ENCODE measurements at places on chromosomes 2 and 18. TPM values are rescaled to one million over a fixed set of nuclear protein-coding genes. Genes with fewer than 3 reads are reported as not detected.

- no peak for DNase-seq
These were observed 23.0 kb upstream of the CEP68 start for GRCh38 chr2:65033178-65033577.

GRCh38 chr18:54957296-54957832, 1.9 kb downstream of the CCDC68 start:
- DNase-seq: no peak

Gene EMILIN1
- total RNA-seq: 45.4 TPM

Gene CD28
- 0.58 TPM for total RNA-seq

- DNase-seq: no peak
These were observed 279.6 kb downstream of the ZNF804A start for GRCh38 chr2:184877909-184878308.

Gene BCS1L
- total RNA-seq: 31.7 TPM

DNA sequence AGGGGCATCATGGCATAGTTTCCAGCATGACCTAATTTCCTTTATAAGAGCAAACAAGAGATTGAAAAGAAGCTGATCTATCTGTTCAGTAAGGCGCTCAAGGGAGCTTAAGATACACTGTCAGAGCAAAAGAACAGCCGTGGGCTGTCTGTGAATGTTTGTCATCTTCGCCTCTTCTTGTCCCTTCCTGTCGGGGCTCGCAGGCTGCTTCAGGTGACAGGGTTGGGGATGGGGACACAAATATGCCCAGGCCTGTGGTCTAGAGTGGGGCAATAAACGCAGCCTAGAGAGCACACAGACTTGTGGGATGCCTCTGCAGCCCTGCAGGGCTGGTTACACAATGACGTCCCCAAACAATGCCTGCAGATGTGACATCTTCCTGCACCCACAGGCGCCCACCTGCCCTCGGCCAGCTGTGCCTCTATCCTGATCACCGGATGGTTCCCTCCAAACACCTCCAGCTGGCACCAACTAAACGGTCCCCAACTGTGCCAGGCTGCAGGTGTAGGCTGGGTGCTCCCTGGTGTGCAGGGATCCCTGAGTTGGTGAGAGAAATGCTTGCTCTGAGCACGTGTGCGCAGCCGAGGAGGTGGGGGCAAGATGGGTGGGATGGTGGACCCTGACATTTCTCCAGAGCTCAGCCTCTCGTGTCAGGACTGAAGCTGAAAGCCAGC, 72.8 kb downstream of the EDAR start:
- DNase-seq: no peak

DNA sequence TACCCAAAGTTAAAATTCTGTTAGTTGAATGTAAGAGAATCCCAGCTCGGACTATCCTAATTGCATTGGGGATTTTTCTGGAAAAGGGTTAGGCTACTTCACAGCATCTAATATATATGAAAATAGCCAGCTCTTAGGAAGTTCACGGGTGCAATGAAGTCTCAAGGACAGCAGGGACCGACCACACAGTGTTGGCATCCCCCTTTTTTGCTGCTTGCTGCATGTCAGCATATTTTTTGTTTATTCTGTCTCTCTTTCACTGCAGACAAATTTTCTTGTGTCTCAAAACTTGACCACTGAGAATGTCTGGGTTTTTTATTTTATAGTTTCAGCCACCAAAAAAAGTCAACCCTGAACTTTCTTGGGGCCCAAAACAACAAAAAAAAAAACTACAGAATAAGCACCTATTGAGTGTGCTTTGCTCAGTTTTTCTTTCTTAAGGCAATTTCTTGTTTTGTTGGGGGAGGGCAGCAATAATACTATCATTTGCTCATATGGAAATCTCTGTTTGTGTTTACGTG, 535.6 kb downstream of the CNTNAP5 start:
- DNase-seq: no peak

DNA sequence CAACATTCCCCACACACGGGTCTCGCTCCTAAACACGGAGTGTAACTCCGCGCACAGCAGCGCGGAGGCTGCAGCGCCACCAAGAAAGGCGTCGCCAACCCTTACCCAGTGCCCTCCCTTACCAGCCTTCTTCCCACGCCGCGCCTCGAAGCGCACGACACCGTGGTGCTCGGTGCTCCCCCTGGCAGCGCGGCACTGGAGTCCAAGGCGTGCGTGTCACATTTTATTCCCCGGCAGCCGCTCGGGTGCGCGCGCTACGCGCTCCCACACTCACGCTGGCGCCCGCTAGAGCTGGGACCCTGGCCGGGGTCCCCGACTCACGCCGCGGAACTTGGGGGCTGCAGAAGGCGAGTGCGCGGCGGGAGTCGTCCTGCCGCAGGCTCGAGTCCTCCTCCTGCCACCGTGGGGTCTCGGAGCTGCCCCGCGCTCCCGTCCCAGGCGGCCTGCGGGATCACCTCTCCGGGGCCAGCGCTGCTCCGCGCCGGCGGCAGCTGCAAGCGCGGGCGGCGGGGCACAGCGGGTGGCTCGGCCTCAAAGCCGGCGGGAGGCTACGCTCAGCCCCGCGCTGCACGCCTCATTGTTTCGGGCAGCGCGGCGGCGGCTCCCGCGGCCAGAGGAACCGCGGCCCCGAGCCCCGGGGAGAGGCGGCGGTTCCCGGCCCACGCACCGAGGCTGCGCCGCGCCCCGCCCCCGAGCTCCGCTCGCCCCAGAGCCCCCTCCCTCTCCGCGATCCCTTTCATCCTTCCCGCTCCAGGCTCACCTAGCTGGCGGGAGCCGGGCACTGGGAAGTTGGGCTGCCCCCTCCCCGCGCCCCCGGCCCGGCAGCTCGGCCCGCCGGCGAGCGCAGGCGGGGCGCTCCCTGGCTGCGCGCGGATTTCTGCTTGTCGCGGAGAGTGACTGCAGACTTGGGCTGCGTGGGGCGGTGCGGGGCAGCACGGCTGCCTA, at the start of gene ST6GAL2:
ST6GAL2 (minus strand) TSS at position 197 of the 945 bp plus-strand sequence. CDS start 42,190 bp downstream, outside the sequence.
- DNase-seq: peak; percentile 68

DNA sequence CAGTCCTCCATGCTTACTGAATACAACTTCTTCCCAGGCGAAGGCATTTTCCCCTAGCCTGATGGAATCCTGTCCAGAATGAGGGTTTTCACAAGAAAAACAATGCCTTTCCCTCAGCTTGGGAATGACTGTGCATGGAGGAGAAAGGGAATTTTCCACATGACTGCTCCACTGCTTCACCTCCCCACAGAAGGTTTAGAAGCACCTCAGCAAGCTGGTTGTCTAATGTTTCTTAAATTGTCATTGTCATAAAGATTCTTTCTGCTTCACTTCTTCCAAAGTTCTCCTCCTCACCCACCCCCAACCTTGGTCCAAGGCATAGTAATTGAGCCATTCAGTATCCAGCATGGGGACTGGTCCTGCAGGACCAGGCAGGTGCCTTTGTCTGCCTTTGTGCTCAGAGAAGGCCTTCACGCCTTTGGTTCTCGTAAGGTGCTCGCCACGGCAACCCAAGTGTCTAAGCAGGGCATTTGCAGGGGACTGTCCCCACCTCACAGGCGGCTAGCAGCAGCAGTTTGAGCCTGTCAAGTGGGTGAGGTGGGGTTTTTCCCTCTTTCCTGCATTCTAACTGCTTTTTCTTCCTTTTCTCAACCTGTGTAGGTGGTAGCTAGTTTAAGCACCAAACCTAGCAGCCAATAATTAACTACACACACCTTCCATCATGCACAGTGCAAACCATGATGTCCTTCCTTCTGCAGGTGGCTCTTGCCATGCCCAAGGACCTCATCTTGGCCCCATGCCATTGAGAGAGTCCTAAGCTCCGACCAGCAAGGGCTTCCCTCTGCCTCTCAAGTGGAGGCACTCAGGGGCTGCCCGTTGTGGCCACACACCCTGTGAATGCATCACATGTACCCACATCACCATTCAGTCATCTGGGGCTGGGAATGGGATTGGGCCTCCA, 65.7 kb upstream of the BCL2L11 start:
- peak; percentile 27 for DNase-seq

Gene G6PC2
- not detected for total RNA-seq

GRCh38 chr2:50953021-50953420, 78.9 kb downstream of the NRXN1 start:
- DNase-seq: no peak

Gene THUMPD2
- 16.9 TPM for total RNA-seq

GRCh38 chr2:117856415-117857210, 42.1 kb downstream of the DDX18 start:
- DNase-seq: peak; percentile 74

DNA sequence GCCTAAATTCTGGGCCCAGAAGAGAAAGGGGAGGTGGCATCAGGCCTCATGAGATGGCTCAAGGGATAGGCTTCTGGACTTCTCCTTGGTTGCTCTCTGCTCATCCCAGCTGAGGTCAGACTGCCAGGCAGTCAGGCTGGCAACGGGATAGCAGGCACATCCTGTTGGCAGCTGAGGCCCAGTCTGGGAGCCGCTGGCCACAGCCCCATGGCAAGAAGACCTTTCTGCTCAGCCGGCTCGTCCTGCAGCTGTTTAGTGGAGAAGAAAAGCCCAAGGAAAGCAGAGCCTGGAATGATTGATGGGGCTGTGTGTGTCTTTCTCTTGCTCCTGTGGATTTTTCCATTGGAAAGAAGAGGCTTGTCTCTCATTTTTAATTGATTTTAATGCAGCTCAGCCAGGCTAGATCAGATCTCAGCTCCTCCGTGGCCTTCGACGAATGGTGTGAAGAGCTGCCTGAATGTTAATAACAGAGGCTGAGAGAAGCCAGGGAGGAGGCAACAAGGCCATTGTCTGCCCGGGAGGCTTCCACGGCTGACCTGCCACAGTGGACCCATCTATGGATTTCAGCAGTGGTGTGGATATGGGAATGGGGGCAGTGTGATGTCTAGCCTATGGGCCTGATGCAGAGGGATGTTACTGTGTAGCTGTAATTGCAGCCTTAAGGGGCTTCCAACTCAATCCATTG, 99.5 kb downstream of the HS1BP3 start:
- DNase-seq: no peak

DNA sequence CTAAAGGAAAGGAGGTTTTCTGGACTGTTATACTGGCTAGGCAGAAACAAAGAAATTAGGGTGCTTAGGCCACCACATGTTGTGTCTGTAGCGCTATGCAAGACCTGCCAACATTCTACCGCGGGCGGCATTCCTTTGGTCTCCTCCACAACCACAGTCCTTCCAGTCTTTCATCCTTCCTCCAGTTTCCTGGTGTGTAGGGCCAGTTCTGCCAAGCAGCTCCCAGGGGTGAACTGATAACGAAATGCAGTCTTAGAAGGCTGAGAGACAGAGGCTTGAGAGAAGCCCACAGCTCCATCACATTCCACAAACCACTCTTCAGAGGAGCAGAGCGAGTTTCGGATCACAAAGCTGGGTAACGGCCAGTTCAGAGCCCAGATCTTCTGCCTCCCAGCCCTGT, 19.5 kb upstream of the CXXC1 start:
- no peak for DNase-seq

DNA sequence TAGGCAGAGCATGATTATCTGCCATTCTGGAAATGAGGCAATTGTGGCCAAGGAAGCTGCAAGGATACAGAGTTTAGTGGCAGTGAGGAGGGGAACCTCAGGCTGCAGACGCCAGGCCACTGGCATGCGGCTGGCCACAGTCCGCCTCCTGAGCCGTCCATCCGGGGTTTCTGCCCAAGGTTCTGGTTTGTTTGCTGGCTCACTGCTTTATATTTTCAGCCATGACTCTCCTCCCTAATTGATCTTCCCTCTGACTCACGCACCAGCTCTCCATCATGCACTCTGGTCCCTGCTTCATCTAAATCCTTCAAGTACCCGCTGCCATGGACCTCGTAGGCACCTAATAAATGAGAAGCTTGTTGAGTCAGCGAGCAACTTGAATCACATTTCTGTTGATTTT, 107.8 kb upstream of the REV1 start:
- DNase-seq: no peak

DNA sequence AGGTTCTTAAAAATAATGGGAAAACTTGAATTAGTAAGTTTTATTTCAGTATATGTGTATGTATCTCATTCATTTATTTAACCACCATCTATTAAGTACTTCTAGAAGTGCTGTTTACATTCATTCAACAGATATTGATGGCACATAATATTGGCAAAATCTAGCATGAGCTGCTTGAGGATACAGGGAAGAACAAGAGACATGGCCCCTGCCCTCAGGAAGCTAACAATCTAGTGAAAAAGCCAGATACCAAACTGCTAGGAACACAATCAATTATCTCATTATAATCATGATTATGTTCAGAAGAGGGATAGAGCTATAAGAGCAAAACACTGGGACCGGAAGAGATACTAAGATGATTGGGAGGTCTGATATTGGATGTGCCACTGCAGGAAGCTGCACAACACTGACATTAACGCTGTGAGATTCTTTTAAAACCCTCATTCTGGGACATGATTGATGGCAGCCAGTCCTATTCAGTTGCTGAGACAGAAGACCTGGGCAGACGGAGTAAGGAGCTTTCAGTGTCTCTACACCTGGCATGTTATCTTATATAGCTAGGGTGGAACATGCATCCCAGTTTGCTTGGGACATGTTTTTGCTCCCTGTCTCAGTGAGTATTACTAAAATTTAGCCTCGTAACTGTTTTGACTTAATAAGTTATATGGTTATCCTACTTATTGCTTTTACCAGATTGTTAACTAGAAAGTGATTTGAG, 314.1 kb downstream of the STK39 start:
- no peak for DNase-seq

Gene ALK
- total RNA-seq: 0.08 TPM

Gene VWA3B
- total RNA-seq: not detected

- no peak for DNase-seq
These were observed 13.6 kb upstream of the NARS1 start for GRCh38 chr18:57635003-57635822.

- peak; percentile 54 for DNase-seq
These were observed 196.6 kb upstream of the SOX11 start for GRCh38 chr2:5495586-5495985.

Gene TFPI
- total RNA-seq: 208 TPM

- DNase-seq: no peak
These were observed 55.3 kb upstream of the RMDN2 start for GRCh38 chr2:37869771-37870170.

- peak; percentile 42 for DNase-seq
These were observed 189.8 kb downstream of the SNTG2 start for GRCh38 chr2:1140389-1141003.

GRCh38 chr2:172088245-172089004, 3.1 kb downstream of the DLX1 start:
- DNase-seq: no peak

Gene BCL2
- 109 TPM for total RNA-seq

- DNase-seq: no peak
These were observed 23.0 kb downstream of the COPS9 start for GRCh38 chr2:240112914-240113690.

- no peak for DNase-seq
These were observed 825 bp downstream of the THUMPD2 start for GRCh38 chr2:39778233-39778632.

GRCh38 chr2:29589440-29590103, 331.8 kb downstream of the ALK start:
- DNase-seq: peak; percentile 51

- no peak for DNase-seq
These were observed 179.5 kb downstream of the BCL2 start for GRCh38 chr18:63140038-63140450.

Gene KCNIP3
- 46.8 TPM for total RNA-seq

DNA sequence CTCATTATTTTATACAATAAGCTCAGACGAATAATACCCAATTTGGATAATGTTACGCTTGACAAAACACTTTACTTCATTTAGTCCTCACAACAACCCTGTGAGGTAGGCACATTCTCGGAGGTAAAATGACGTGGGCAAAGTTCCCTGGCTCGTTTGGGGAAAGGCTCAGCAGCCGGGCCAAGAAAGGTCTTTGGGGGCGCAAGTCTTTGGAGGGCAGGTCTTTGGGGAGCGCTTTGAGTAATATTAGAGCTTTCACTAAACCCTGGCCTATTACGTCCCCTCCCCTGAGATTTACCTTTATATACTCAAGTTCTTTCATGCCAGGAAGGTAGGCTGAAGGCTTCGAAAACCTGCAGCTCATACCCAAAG, 427 bp downstream of the RBKS start:
- DNase-seq: peak; percentile 23

Gene CD8A
- 1.9 TPM for total RNA-seq

GRCh38 chr2:9793156-9793917, 49.9 kb upstream of the TAF1B start:
- DNase-seq: no peak

All from thyroid gland (tissue), 4 donors.